ENCODE measurements at places on chromosomes 11 and 22.

DNA sequence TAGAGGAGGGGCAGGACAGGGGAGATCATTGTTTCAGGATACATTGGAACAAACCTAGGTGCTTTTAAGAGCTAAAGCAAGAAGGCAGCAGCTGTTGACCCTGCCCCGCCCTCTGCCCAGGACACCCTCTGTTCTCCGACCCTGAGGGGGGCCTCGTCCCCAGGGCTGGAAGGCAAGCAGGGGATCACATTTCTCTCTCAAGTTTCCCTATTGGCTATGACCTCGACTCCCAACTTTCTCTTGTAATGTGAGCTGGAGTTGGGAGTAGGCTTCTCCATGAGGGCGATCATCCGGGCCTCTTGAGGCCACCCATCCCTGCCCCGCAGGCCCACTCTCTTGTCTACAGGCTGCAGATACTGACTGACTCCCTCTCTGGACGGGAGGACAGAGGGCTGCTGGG lies 37.7 kb downstream of the DSCAML1 start:
- DNase-seq, result no peak

DNA sequence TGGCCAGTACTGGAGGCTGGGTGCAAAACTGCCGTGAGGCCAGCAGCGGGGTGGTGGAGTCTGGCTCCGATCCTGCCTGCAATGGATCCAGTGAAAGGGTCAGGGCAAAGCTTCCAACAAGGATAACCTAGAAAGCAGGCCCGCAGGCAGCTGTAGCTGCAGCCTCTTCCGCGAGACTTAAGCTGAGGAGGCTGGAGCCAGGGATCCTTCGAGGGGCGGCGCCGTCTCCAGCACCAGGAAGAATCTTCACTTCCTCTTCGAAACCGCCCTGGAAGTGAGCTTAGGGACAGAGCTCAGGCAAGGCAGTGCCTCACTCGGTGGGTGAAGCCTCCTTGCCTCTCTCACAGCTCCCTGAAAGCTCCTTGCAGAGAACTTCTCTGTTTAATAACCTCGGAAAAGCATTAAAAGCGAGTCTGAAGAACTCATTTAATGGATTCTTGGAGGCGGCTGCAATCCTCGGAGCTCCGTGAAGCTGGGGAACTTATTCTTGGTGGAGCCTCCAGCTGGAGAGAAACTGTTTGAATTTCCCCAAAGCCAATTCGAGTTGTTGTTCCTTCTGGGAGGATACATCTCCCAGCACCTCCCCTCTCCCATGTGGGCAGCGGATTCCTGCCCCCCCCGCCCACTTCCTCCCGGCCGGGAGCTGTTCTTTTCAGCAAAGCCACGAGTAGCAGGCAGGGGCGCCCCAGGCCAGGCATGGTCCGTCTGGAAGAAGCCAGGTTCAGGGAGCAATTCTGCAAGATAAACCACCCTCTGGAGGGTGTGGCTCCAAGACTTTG lies 169.9 kb downstream of the CTTN start:
- no peak for DNase-seq

DNA sequence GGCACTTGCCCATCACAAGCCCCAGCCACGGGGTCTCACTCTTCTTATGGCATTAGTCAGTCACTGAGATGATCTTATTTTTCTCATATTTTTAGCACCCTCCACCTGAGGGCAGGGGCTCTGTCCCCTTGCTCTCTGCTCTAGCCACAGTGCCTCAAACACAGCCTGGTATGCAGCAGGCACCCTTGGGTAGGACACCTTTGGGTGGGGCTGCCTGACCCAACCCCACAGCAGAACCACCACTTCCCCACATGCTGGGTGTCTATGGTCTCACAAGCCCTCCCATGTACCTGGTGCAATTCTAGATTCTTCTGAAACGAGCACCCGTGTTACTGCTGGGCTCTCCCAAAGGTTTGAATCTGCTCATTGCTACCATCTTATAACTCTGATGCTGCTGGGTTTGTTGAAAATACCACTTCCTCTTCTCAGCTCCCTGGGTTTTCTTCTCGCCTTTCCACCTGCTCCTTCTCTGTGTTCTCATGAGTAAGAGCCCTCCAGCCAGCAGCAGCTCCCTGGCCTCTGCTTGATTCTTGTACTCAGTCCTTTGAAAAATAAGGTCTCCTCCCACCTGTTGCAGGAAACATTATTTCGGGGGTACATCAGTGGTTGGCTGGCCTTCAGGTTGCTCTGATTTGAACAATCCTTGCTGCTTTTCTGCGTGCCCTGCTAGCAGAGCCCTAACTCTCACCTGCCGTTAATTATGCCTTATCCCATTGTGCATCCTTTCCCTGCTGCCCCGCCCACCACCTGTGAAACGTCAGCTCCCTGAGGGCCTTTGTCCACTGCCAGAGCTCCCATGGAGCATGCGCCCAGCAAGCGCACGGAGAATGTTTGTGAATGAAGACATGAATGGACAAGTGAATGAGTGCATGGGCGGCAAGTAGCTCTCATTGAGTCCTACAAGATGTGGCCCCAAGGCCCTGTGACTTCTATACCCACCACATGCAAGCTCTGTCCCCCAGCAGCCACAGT lies 1181.6 kb downstream of the TBC1D22A start:
- no peak for DNase-seq

DNA sequence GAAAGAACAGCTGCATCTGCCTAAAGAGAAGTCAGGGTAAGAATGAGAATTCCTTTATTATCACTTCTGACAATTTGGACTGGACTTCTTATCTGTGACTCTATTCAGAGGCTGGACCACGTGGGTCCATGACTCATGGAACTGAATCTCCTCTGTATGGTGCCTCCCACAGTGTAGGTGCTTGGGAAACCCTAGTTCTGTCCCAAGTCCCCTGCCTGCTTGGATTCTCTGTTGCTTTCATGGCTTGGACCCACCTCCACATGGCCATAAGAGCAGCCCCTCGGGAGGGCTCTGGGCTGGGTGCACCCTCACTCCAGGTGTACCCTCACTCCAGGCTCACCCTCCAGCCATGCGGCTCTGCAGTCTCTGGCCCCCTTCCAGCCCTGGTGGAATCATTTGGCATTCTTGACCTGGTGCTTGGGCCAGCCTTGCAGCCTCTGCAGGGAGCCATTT lies 153.4 kb downstream of the CACNA1I start:
- no peak for DNase-seq
